ENCODE measurements at places on chromosomes 5 and 9.

DNA sequence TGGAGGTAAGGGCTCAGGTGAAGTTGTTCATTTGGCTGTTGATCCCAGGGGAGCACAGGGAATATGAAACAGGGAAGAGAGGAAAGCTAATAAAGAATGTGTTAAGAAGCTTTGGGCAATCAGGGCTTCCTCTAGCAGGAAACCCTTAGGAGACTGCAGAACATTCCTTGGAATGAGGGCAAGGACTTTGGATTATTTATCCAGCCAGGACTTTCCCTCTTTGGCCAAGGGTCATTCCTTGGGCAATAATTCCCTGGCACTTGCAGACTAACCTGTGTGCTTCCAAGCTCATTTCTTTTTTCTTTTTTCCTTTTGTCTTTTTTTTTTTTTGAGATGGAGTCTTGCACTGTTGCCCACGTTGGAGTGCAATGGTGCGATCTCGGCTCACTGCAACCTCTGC lies 209.2 kb upstream of the MAP3K1 start:
- no peak for DNase-seq

DNA sequence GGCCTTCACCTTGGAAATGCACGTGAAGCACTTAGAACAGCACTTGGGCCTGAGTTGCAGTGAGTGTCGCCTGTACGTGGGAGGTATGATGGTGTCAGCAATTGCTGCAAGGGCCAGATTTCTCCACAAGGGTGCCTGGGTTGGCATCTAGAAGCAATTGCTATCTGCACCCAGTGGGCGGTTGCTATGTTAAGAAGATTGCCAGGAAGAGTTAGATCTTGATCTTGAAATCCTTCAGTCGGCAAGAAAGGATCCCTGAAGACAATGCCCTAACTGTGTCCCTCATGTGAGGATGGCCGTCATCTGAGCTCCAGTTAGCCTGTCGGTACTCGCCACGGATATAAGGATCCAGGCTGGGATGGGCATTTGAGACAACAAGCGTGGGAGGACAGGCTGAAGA lies 62.9 kb downstream of the MAMDC2 start:
- no peak for DNase-seq

GRCh38 chr9:90890146-90890810 lies 88.7 kb downstream of the SYK start:
- no peak for DNase-seq

DNA sequence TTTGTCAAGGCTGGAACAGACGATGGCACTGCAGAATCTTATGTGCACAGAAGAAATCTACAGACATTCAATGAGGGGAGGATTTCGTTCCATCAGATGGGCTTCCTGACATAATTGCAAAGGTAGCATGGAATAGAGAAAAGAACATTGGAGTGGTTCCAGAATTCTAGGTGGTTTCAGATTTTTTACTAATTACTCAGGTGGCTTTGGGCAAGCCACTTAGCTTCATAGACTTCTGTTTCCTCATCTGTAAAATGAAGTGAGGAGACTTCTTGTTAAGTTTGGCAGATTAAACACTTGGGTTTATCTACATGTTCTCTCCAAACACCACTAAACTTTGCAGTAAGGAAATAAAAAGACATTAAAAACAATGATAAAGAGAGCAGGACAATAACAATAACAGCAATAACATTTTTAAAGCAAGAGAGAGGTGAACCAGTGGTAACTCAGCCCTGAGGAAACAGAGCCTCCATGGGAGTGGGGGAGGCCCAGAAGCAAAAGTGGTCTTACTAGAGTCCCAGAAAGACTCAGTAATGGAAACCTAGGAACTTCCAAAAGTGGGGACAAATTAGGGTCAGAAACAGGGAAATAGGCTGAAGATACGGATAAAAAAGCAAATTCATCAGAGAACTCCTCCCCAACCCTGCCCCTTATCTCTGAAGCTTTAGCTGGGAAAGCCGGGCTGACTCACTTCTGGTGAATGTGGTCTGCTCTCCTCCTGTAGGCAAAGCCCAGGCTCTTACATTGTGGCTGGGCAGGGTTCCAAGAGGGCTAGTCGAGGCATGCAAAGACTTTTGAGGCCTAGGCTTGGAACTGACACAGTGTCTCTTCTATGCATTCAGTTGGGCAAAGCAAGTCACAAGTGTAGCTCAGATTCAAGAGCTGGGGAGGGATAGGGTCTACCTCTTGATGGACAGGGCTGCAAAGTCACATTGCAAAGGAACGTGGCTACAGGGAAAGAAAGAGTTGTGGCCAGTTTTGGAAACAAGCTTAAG lies 11.8 kb upstream of the ACTBL2 start:
- DNase-seq = no peak

DNA sequence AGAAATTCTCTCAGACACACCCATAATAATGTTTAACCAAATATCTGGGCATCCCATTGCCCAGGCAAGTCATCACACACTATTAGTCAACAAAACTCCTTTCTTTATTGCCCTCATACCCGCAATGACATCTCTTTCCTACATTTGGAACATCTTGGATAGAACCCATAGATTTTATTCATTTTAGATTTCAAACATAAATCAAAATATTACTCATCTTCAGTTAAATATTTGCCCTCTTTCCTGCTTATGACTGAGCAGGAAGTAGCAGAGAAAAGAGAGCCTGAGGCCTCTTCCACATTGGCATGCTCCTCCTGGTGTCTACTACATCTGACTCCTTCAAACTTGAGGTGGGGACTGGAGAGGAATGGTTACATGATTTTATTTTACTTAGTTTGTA lies 592.0 kb downstream of the CHSY3 start:
- DNase-seq = no peak

DNA sequence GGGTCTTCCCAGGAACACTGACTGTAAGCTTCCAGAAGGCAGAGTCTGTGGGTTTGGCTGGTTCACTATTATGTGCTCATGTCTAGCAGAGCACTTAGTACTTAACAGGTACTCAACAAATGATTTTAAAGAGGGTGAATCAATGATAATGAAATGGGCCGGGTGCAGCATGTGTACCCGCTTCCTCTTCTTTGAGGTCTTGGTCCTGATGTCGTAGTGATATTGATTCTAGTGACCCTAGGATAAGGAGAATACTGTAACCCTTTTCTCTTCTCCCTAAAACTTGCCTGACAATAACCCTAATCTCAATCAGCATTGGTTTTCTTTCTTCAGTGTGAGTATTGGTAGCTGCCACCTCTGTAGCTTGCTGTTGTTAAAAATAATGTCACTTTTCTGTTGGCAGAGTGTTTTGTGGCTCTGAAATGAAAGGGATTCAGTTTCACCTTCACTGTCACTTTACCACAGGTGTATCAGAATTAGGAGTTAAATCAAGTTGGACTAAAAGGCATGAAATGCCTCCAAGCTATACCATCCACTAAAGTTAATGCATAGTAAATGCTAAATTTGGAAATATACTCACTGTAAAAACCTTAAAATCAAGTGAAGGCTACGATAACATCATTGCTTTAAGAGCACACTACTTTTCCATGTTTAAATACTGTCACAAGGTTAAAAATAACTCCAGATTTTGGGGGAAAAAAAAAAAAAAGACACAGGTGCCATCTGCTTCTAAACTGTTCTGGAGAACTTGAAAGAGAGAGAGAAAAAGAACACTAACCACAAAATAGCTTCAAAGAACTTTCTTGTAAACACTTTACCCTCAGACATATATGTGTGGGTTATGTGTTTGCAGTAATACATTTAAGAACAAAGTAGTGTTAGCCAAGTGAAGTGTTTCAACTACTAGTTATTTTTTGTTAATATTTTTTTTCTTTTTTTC lies 6.0 kb downstream of the CAMK4 start:
- no peak for DNase-seq

- DNase-seq = no peak
Observed at GRCh38 chr9:20184541-20184940, 395.7 kb upstream of the SLC24A2 start.

- no peak for DNase-seq
Observed at GRCh38 chr5:93428868-93429267, 152.2 kb downstream of the NR2F1-AS1 start.

GRCh38 chr5:134568761-134569695 lies 43.6 kb downstream of the JADE2 start:
- no peak for DNase-seq
